ENCODE measurements at places on chromosomes 2 and 18.

DNA sequence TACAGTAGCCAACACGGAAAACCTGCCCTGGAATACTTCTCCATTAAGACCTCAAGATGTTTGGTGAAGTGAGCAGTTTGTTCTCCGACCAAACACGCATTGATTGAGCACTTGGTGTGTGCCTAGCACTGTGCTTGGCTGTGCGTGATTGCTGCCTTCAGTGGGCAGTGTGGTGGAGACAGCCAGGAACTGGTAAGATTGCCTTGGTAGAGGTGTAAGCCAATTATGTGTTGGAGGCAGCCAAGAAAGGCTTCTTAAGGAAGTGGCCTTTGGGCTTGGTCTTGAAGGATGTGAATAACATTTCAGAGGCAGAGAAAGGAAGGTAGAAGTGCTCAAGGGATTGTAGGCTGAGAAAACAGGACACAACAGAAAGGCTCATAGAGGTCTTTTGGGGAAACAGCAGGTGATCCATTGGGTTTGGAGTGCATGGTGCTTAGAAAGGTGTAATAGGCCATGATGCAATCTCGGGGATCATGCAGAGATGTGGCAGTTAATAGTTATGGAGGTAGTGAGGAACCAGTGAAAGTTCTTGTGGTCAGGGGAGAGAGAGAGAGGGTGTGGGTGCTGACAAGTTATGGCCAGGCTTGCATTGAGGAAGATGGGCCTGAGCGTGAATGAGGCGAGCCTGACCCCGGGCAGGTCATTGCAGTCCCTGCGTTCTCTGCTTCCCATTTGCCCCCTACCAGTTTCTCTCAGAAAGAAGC, 6.3 kb downstream of the B3GNT2 start:
- DNase-seq, result no peak

GRCh38 chr18:3424280-3424890, 25.6 kb upstream of the TGIF1 start:
- DNase-seq, result no peak

DNA sequence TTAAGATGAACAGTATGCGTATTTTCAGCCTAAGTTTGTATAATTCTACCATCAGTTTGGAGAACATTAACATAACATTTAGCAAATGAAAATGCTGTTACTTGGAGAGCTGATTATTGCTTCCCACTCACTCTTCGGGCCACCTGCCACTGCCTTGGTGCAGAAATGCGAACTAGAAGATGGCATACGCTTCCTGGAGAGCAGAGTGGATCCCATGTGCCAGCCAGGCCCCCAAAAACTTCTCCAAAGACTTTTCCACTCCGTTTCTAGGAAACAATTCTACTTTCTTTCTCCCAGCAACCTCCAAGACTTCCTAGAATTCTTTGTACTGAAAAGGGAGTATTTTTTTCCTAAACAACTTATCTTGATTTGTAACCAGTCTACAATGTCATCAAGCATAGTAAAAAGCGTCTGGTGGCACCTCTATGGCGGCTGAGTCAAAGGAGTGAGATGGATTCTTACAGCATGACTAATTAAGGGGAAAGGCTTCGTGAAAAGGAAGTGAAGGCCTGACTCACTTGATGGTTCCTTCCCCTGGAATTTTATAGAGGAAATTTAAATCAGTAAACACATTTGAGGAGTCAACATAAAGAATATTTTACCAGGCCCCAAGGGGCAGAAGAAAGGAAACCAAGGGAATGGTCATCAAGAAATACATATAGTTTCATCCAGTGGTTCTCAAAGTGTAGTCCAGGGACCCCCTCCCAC, 36.6 kb downstream of the FEZ2 start:
- DNase-seq, result no peak

GRCh38 chr2:98294711-98295110, 51.5 kb upstream of the CNGA3 start:
- DNase-seq, result no peak

DNA sequence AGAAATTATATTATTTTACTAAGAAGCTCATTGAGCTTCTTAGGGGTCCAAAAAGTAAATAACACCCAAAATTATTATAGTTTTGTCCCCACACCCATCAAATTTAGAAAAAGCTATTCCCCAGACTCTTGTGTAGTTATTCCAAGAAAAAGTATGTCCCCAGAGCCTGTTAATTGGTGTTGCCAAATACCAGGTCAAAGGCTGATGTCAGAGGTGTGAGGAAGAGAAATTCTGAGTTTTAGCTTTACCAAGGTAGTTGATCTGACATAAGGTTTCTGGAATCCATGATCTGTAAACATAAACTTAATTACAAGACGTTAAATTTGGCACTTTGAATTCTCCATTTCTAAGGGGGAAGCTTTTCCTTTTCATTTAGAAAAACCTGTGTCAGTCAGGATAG, 29.3 kb upstream of the PSME4 start:
- no peak for DNase-seq

DNA sequence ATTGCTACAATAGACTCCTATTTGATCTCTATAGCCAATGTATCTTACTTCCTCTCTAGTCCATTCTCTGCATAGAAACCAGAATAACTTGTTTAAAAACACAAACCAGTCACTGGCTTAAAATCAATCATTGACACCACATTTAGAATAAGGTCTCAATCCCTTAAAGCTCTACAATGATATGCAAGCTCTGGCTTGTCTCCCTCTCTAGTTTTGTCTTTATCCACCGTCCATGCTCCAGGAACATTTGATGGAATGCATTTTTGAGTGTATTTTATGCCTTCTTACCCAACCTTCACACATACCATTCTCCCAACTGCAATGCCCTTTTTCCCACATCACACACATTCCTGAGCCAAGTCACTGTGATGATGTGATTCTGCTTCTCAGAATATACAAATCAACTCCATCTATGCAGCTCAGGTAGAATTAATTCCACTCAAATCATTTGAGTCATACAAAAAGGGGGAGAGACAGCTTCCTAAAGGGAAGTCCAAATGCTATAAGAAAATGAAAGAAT, 1107.2 kb downstream of the DPP10 start:
- no peak for DNase-seq

DNA sequence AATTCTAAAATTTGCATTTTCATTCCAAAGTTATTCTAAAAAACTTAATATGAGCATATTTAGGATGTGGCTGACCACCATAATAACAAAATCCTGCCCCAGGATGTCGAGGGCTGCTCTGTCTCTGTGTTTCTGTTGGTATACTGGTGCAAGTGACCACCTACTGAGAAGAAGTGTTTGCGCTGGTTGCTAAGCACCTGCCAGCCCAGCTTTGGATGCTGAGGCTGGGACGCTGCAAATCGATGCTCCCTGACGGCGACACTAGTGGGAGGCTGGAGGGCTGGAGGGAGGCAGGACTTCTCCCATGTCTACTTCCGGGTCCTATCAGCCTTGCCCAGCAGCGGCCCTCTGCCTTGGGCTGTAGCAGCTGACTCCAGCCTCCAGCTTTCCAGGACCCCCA, 45.0 kb downstream of the LAMA1 start:
- DNase-seq, result no peak

DNA sequence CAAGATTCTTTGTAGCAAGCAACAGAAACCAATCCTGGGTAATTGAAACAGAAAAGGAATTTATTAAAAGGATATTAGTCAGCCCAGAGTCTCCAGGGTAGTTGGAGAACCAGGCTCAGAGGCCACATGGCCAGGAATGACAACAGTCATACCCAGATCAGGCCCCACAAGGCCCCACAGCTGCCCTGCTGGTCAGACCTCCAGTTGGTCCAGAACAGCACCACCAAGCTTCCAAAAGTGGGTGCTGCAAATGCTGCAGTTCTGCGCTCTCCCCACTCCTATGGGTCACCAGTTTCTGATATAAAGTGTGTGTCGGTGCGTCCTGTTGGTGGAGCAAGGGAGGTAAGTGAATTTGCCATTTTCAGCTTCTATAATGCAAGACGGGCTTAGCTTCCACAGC, 29.9 kb downstream of the KLHL29 start:
- no peak for DNase-seq

DNA sequence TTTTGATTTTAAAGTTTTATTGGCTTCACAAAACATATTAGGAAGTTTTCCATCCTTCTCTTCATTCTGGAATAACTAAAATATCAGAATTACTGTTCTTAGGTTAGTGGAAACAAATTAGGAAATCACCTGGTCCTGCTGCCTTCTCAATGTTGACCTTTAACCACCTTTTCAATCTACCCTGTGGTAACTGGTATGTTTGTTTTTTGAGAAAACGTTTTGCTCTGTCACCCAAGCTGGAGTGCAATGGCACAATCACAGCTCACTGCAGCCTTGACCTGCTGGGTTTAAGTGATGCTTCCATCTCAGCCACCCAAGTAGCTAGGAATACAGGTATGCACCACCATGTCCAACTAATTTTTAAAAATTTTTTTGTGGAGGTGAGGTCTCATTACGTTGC, 28.4 kb downstream of the ACYP2 start:
- DNase-seq, result no peak

DNA sequence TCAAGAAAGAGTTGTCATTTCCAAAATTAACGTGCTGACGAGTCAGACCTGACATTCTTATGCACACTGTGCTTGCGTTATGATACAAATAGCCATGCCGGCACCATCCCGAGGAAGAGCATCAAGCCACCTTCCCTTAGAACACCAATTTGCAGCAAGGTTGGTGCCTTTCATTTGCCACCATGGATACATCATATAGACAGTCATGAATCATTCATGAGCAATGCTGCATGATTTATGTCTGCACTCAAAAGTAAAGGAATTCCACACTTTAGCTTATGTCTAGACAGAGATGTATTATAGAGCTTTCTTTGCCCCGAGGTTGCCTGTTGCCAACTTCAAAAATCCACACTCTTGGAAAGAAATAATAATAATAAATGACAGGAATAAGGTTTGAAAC, 166.9 kb downstream of the VWC2L start:
- DNase-seq, result no peak

- DNase-seq, result peak; percentile 9
These were observed 8.8 kb upstream of the IFIH1 start for GRCh38 chr2:162327134-162327769.

DNA sequence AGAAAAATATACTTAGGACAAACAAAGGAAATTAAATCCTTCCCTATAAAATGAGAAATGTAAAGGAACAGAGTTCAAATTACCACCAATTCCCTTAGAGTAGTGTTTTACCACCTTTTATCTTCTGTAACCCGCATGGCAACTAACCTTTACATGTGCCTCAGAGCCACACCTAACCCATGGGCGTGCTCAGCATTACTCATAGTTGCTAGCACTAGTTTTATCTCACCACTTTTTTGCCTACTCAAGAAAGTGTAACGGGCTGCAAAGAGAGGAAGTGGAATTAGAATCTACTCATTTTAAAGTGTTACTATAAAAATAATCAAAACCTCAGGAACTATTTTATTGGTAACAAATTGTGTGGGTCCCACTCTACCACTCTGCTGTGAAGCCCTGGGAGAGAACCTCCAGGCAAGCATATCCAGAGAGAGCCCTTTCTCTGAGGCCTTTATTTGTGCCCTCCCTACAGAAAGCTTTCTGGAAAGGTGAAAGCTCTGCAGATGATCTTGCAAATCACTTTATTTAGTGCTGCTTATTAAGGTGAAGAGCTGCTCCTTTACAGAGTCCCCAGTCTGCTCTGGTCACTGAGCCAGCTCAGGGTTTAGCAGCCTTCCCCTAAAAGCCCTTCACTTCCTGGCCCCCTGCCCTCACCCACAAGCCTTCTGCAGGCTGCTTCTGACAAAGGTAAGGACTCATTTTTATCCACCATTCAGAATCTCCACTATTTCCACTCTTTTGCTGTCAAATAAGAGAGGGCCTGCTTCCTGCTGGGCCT, 98.8 kb downstream of the TRABD2A start:
- peak; percentile 35 for DNase-seq

DNA sequence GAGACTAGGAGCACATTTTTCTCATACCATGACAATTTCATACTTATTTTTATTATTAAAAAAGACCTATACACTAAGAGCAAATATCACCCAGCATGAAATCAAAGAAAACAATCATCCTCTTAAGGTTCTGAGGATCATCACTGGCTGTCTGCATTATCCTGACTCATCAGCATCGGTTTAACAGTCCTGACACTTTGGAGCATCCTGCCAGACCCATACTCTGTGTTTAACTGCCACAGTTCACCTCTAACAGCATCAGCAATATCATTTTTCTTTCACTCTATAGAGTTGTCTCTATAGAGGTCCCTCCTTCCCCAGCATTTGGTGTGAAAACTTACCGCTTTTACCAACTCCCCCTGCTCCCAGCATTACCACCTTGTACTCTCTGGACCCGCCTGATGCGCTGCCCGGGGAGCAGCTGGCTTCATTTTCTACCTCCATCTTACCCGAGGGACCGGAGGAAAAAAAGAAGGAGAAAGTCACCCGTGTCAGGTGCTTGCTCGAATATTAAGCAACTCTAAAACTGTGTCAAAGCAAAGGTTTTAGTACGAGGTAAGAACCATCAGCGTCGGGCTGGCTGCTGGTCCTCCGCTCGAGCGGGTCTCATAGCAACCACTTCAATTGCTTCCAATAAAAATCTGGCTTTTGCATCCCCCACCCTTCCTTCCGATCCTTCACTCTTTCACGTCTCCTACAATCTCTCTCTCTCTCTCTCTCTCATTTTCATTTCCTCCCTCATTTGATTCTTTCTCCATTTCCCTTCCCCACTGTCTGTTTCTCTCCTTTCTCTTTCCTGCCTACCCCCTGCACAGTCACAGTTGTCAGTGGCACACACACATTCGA, at the start of gene RIT2:
Gene RIT2, minus strand, starts transcription at position 610 of the 846 bp plus-strand sequence.
- DNase-seq, result no peak

GRCh38 chr2:224545884-224546644, 39.1 kb downstream of the CUL3 start:
- no peak for DNase-seq

GRCh38 chr2:186503827-186504606, 18.0 kb downstream of the ZC3H15 start:
- no peak for DNase-seq
